Uterus (tissue), 4 donors: ENCODE measurements at places on chromosomes 7 and 10.

DNA sequence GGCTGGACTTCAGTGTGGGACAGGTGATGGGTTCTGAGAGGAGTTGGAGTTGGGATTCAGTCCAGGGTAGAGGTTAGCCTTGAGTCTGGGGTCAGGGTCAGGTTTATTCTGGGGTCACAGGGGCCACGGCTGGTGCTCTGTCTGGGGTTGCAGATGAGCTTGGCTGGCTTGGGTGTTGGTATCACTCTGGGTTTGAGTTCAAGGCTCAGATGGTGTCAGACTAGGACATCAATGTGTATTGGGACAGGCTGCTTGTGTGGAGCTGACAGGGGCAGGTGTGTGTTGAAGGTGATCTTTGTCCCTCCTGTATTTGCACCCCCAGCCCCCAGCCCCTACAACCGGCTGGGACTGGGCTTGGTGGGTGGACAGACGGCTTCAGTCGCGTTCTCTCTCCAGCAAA lies 26.8 kb downstream of the TMEM270 start:
- no peak for DNase-seq

- DNase-seq, result no peak
Measured at GRCh38 chr10:12724807-12725579, 276.5 kb downstream of the CCDC3 start.

DNA sequence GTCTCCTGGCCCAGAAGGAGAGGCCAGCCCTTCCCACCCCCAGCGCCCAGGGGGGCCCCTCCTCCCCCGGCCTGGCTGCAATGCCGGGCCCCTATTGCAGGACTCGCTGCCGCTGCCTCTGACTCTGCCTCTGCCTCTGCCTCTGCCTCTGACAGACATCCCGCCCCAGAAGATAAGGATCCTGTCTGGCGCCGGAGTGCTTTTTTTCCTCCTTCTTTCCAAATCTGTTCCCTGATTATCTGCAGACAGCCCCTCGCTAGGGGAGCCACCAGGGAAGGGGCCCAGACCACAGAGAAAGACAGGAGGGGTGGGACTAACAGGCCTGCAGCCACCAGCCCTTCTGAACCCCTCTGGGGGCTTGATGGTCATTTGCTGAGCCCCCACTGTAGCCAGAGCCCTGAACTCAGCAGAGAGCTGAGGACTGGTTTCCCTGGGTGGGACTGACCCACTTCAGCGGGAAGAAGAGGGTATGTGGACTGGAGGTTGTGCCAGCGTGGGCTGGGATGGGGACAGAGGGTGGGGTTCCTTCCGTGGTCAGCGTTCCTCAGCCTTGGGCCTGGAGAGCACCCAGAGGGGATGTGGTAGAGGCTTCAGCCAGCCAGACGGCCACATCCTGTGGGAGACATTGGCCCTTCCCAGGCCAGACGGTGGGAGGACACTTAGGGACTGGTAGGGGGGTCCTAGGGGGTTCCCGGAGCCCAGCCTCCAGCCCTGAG lies 22.8 kb downstream of the UNC5B start:
- DNase-seq, result peak; percentile 65

DNA sequence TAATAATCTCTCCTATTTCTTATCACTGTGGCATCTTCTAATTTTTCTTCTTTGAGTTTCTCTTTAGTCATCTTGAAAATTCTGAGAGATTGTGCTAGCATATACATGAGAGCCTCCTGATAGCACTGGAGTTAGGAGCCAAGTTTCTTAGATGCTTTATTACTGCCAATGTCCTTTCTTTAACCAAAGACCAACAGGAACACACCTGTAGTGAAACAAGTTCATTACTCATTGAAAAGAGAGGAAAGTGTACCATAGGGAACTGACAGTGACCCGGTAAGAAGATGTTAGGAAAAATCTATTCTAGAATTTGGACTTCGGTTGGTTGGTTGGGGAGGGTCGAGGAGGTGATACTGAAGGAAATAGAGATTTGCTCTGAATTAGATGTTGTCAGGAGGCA lies 27.1 kb upstream of the CD36 start:
- DNase-seq, result no peak

GRCh38 chr7:85328456-85328998 lies 141.7 kb upstream of the SEMA3D start:
- no peak for DNase-seq

DNA sequence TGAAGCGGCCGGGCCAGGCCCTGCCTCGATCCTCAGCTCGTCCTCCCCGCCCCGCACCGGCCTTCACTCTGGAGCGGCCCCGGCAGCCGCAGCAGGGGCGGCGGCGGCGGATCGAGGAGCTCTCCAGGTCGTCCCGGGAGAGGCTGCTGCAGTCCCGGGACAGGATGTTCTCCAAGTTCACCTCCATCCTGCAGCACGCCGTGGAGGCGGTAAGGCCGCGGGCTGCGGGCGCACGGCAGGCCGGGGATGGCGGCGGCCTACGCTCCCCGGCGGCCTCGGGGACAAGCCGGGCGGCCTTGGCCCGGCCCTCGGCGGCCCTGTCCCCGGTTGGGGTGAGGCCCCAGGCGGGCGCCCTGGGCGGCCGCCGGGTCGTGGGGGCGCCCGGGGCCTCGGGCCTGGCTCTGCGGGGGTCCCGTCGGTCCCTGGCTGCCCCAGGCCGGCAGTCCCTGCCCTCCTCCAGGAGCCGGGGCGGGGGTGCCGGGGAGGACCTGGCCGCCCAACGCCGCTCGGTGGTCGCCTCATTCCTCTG lies 399 bp downstream of the FHIP2A start:
- DNase-seq, result no peak

GRCh38 chr7:108020585-108020984 lies 17.6 kb upstream of the LAMB1 start:
- no peak for DNase-seq

DNA sequence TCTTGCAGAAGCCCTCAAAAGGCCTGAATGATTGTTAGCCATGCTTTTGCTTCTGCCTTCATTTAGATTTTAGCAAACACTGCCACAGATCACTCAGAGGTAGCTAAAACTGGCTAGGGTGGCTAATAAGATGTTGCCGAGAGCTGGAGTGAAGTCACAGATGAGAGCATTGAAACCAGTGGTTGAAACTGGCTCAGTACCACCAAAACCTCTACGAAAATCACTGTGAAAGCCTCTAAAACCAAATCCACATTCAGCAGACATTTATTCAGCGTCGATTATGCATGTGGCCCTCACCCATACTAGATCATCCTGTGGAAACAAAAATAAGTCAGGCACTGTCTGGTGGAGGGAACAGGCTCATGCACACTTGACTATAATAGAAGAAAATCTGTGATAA lies 50.8 kb downstream of the PIK3CG start:
- no peak for DNase-seq

GRCh38 chr7:16479161-16479560 lies 13.6 kb upstream of the SOSTDC1 start:
- no peak for DNase-seq

- no peak for DNase-seq
Measured at GRCh38 chr10:69578508-69578991, 5.3 kb upstream of the NEUROG3 start.

DNA sequence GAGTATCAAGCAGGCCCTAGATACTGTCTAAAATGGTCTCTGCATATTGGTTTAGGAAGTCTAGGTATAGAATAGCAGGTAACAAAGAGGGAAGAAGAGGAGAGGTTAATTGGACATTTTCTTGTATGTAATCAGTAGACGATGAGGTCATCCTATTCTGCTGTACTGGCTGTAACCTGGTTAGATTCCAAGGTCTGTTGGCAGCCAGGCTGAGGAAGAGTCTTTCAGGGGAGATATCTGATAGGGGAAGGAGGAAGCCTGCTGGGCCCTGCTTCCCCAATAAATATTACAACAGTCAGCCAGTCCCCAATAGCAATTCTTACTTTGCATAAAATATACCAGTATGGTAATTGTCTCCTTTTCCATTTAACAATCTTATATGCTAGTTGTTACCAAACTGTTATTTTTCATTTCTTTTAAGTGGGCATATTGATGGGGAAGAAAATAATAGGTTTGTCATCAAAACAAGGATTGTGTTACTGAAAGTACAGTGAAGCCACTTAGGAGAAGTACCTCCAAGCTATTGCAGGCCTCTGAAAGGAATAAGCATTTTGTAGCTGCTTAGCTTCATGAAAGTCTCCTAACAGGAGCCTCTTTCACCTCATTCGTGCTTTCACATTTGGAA lies 186.4 kb downstream of the LRRC4 start:
- DNase-seq, result peak; percentile 47

DNA sequence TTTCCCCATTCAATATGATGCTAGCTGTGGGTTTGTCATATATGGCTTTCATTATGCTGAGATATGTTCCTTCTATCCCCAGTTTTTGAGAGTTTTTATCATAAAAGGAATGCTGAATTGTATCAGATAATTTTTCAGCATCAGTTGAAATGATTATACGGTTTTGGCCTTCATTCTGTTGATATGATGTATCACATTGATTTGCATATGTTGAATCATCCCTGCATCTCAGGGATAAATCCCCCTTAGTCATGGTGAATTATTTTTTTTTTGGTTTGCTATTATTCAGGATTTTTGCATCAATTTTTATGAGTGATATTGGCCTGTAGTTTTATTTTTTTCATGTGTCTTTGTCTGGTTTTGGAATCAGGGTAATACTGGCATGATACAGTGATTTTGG lies 1152.3 kb upstream of the C7orf33 start:
- DNase-seq, result no peak

GRCh38 chr7:79615871-79616640 lies 162.6 kb upstream of the MAGI2 start:
- DNase-seq, result no peak

- no peak for DNase-seq
Measured at GRCh38 chr10:47403446-47404318, 19.6 kb upstream of the ZNF488 start.

- DNase-seq, result no peak
Measured at GRCh38 chr7:48381571-48381970, 210.3 kb downstream of the ABCA13 start.

DNA sequence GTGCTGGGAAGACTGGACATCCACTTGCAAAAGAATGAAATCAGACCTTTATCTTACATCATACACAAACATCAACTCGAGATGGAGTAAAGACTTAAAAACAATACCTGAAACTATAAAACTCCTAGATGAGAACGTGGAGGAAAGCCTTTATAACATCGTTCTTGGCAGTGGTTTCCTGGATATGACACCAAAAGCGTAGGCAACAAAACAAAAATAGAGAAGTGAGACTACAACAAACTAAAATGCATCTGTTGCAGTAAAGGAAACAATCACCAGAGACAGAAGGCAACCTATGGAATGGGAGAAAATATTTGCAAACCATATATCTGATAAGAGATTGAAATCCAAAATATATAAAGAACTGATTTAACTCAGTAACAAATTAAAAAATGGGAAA lies 33.3 kb downstream of the CC2D2B start:
- DNase-seq, result no peak
